AG04450 (cell line): ENCODE measurements at places on chromosomes 16 and 17. TPM values are rescaled to one million over a fixed set of nuclear protein-coding genes. Genes with fewer than 3 reads are reported as not detected.

DNA sequence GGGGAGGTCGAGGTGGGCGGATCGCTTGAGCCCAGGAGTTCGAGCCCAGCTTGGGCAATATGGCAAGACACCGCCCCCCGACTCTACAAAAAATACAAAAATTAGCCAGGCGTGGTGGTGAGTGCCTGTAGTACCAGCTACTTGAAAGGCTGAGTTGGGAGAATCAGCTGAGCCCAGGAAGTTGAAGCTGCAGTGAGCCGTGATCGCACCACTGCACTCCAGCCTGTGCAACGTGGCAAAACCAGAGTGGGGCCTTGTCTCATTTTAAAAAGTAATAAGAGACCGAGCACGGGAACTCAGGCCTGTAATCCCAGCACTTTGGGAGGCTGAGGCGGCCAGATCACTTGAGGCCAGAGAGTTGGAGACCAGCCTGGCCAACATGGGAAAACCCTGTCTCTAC is 24.4 kb upstream of the ABCC1 start:
- DNase-seq: no peak

GRCh38 chr16:25064937-25065336 is 46.6 kb upstream of the LCMT1 start:
- no peak for DNase-seq

DNA sequence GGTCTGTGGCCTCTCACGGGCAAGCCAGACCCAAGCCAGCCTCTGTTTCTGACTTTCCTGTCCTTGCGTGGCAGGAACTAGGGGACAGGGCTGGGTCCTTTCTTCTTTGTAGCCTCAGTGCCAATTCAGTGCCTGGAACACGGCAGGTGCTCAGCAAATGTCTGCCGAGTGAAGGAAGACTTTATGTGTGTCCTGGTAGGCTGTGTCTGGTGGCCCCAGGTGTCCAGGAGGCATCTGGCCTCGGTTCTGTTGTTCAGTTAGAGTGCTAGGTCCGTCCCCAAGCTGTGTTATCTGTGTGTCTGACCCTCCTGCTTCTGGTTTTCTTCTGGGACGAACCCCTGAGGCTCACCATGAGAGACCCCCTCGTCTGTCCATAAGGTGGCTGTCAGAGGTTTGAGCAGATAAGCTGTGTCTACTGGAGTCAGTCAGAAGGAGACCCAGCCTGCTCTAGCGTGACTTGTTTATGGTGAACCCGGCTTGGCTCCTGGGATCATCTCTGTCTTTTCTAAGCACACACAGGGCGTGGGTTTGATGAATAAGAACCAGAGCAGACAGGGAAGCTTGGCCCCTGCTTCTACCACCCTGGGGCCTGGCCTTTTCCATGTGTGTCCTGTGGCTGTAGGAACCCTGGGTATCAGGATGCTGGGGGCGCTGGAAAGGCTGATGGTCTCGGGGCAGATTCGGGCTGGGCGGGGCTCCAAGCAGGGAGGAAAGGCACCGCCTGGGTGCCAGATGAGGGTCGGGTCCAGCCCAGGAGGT is 39.3 kb downstream of the ENGASE start:
- DNase-seq: no peak

DNA sequence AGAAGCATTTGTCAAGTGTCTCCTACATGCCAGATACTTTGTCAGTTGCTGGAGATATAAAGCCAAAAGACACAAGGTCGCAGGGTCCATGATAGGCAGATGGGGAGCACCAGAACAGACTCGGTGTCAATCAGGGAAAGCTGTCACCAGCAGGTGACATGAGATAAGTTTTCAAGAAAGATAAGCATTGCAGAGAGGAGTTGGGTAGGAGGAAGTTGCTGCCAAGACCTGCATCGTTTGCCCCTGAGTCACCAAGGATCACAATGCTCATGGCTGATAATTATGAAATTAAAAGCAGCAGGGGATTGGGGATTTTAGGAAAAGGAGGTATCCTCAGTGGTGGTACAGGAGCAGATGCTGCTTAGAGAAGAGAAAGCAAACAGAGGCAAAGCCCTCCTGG is 551.1 kb upstream of the CDH11 start:
- no peak for DNase-seq

DNA sequence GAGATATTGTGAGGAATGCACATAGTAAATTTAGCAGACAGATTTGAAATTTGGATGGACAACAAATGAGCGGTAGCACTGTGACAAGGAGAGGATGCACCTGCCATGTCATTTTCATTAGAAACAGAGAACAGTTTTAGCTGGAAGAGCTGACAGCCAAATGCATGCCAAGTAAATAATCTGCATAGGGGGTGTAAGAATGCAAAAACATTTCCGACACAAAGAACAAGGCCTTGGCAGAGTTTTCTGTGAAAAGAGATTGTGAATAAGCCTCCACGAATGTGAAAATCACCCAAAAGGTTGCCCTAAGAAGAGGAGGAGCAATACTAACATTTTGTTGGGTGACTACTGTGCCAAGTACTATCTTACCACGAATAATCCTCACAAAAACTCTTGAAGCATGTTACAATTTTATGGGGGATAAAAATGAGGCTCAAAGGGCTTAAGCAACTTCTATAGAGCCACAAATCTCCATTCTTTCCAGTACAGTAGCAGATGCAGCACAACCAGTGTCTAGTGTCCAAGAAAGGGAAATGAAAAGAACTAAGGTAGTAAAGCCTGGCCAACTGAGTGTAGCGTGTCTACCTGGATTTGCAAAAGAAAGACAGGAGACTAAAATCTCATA is 28.3 kb downstream of the TMEM100 start:
- no peak for DNase-seq

DNA sequence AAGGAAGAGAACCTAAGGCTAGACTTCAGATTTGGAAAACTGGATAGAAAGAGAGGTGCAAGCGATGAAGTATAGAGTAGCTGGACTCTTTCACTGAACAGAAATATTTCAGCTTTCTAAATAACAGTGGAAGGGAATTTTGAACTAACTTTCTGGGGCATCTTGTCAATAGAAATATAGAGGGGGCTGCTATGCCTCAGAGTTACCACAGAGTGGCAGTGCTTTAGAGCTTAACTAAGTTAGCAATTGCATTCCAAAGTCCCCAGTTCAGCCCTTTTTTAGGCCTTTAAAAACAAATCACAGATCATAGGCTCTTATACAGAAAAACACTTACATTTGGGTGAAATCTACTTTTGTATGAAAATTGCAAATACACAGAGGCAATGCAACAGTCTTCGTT is 154.2 kb upstream of the CDH8 start:
- DNase-seq: no peak

The ZNF205 gene
- 3.6 and 5.5 TPM in 2 replicates for polyA plus RNA-seq

The TBC1D3E gene
- polyA plus RNA-seq: not detected in 2 replicates

The ABCA10 gene
- 0.31 and 0.58 TPM in 2 replicates for polyA plus RNA-seq

The C17orf100 gene
- polyA plus RNA-seq: 1.8 and 1.9 TPM in 2 replicates
